ENCODE measurements at places on chromosomes 1 and 21. TPM values are rescaled to one million over a fixed set of nuclear protein-coding genes. Genes with fewer than 3 reads are reported as not detected.

GRCh38 chr1:42272920-42273319 is 62.1 kb downstream of the FOXJ3 start:
- H3K4me1 ChIP-seq = no peaks in the 10 kb centered on the region
- H3K27me3 ChIP-seq = no peaks in the 10 kb centered on the region
- no peak for DNase-seq
- no peak overlapping the region for H3K27ac ChIP-seq
- no peaks in the 10 kb centered on the region for H3K36me3 ChIP-seq

DNA sequence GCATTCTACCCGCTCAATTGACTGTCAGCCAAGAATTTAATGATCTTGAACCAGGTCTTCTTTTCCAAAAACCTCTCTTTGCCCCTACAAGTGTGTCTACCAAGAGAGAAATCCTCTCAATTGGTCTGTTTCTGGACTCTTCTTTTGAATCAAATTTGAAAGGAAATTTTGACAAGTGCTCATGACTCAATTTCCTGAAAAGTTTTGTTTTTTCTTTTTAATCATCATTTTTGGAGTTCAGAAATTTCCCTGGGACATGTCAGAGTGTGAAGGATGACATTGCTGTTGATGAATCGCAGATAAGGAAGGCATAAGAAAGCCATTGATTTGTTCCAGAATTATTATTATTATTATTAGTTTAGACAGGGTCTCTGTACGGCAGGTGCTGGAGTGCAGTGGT is 88.2 kb upstream of the AKT3 start:
- no peaks in the 10 kb centered on the region for H3K36me3 ChIP-seq
- no peak overlapping the region for H3K4me3 ChIP-seq
- no peak for DNase-seq
- no peaks in the 10 kb centered on the region for H3K4me1 ChIP-seq
- H3K27ac ChIP-seq = no peak overlapping the region
- no peaks in the 10 kb centered on the region for H3K27me3 ChIP-seq

GRCh38 chr1:68320349-68320748 is 88.0 kb upstream of the WLS start:
- 0 out of 2 replicates have a peak, but pooled peaks cover 2% of the 10 kb centered on the region for H3K4me1 ChIP-seq
- no peak for DNase-seq
- H3K27ac ChIP-seq = no peak overlapping the region

DNA sequence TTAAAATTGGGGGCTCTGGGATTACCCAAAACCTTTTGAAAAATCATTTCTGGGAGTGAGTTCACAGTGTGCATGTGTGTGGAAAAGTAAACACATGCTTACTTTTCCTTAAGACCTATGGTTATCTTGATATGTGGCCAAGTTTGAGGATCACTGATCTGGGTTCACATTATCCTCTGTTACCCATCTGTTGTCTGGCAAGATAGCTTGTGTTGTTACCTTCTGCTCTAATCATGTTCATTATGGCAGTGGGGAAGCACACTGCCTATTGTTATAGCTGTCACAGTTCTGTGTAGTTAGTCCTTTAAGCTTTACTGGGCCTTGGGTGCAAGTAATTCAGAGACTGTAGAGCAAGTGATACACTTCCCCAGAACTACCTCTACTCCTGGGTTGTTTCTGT is 5.0 kb downstream of the CTBS start:
- 0 out of 2 replicates have a peak, but pooled peaks cover 5% of the 10 kb centered on the region for H3K36me3 ChIP-seq
- no peaks in the 10 kb centered on the region for H3K27me3 ChIP-seq
- no peak for DNase-seq
- H3K4me3 ChIP-seq = no peak overlapping the region

DNA sequence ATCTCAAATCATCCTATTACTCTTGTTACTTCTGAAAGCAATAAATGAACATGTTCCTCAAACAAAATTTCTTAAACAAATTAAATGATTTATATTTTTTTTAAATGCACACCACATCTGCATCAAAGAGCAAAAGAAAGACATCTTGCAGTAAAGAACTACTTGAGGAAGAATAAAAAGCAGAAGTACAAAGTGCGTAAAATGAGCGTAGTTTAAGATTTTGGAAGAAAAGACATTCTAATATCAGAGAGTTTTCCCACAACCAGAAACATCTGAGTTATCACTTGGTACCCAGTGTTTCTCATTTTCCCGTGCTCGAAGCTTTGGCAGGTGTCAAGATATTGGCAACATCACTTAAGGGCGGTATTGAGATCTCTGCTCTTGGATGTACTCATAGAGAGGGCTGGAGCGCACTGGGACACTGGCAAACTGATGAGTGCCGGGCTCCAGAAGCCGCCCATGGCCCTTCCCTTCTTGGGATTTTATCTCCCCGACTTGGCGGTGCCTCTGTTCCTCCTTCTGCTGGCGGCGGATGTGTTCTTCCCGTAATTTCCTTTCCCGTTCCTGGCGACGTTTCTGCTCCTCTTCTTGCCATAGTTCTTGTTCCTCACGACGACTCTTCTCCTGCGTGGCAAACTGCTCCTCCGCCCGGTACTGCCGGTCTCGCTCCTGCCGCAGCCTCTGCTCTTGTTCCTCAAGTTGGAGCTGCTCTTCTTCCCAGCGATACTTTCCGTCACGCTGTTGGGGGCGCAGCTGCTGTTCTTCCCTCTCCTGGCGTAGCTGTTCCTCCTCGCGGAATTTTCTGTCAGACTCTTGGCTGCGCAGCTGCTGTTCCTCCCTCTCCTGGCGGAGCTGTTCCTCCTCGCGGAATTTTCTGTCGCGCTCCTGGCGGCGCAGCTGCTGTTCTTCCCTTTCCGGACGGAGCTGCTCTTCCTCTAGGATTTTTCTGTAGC is 7.9 kb downstream of the TCHH start:
- peaks cover 16% of the 10 kb centered on the region for H3K27me3 ChIP-seq
- H3K4me3 ChIP-seq = no peak overlapping the region
- no peak overlapping the region for H3K27ac ChIP-seq
- DNase-seq = no peak

- H3K27me3 ChIP-seq = no peaks in the 10 kb centered on the region
- DNase-seq = no peak
- no peaks in the 10 kb centered on the region for H3K36me3 ChIP-seq
- H3K4me1 ChIP-seq = peaks cover 23% of the 10 kb centered on the region
- H3K27ac ChIP-seq = peak overlapping the region; percentile 86
- no peak overlapping the region for H3K4me3 ChIP-seq
These were observed 72.2 kb downstream of the GNG12 start for GRCh38 chr1:67761091-67761490.

DNA sequence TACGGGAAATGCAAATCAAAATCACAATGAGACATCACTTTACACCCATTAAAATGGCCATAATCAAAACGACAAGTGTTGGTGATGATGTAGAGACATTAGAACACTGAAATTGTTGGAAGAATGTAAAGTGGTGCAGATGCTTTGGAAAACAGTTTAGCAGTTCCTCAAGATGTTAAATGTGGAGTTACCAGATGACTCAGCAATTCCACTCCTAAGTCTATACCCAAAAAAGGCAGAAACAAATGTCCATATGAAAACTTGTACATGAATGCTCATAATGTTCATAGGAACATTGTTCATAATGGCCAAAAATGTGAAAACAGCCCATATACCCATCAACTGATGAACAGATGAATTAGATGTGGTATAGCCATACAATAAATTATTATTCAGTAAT is 267.4 kb downstream of the KCNH1 start:
- H3K36me3 ChIP-seq = no peaks in the 10 kb centered on the region
- no peaks in the 10 kb centered on the region for H3K27me3 ChIP-seq
- H3K4me3 ChIP-seq = no peak overlapping the region
- H3K27ac ChIP-seq = no peak overlapping the region

DNA sequence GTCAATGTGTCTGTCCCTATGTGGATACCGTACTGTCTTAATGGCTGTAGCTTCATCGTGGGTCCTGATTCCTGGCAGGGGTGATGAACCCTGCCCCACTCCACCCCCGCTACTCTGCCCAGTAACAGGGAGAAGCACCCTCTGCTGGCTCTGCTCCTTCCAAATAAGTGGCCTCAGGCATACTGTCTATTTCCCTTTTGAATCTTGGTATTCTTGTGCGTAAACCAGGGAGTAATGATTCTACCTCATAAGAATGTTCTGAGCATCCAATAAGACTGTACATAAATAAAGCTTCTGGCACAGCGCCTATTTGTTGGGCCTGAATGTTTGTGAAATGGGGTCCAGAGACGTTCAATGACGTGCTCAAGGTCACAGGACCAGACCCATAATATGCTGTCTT is 35.2 kb upstream of the CTPS1 start:
- H3K27ac ChIP-seq = peak overlapping the region; percentile 82
- H3K4me3 ChIP-seq = no peak overlapping the region
- H3K4me1 ChIP-seq = peaks cover 12% of the 10 kb centered on the region
- no peaks in the 10 kb centered on the region for H3K36me3 ChIP-seq

DNA sequence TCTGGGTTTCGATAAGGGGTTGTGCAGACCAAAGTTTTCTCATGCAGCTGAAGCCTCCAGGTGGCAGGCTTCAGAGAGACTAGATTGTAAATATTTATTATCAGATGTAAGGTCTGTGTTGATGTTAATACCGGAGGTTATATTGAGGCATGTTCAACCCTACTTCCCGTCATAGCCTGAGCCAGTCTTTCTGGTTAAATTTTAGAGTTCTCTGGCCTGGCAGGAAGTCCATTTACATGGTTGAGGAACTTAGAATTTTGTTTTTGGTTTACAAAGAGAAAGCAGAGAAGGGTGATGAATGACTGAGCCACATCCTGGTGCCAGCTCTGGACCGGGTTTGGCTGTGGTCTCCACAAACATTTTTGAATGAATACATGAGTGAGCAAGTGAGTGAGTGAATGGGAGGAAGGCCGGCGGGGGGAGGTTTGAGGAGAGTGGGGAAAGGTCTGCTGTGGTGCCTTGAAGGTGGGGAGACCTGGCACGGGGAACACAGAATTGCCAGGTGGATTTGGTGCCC is 218.5 kb downstream of the DISC1 start:
- H3K27me3 ChIP-seq = no peaks in the 10 kb centered on the region
- no peak overlapping the region for H3K4me3 ChIP-seq
- no peaks in the 10 kb centered on the region for H3K4me1 ChIP-seq
- no peak overlapping the region for H3K27ac ChIP-seq

GRCh38 chr1:176144526-176144925 is 62.6 kb downstream of the COP1 start:
- no peak for DNase-seq
- no peaks in the 10 kb centered on the region for H3K36me3 ChIP-seq
- no peak overlapping the region for H3K4me3 ChIP-seq
- no peaks in the 10 kb centered on the region for H3K27me3 ChIP-seq

DNA sequence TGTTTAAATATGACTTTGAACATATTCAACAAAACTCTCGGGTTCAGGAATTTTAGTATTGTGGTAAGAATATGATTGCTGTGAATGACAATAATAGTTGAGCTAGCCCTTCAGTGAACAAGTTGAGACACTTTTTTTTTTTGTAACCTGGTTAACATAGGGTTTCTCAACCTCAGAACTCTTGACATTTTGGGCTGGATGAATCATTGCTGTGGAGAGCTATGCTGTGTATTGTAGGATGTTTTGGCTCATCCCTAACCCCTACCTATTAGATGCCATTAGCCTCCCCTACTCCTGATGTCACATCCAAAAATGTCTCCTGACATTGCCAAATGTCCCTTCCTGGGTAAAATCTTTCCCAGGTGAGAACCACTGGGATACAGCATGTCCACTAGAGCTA is 113.7 kb downstream of the RUNX1 start:
- no peak overlapping the region for H3K4me3 ChIP-seq
- no peak for DNase-seq
- no peaks in the 10 kb centered on the region for H3K4me1 ChIP-seq
- H3K27me3 ChIP-seq = no peaks in the 10 kb centered on the region
- no peak overlapping the region for H3K27ac ChIP-seq
- no peaks in the 10 kb centered on the region for H3K36me3 ChIP-seq

GRCh38 chr1:117670976-117671780 is 65.3 kb downstream of the TENT5C start:
- no peak for DNase-seq
- no peaks in the 10 kb centered on the region for H3K36me3 ChIP-seq
- H3K27ac ChIP-seq = peak overlapping the region; percentile 51
- no peaks in the 10 kb centered on the region for H3K27me3 ChIP-seq

GRCh38 chr21:45937721-45938452 is 43.7 kb upstream of the COL6A1 start:
- H3K4me3 ChIP-seq = no peak overlapping the region
- H3K27ac ChIP-seq = no peak overlapping the region
- DNase-seq = no peak
- no peaks in the 10 kb centered on the region for H3K27me3 ChIP-seq

GRCh38 chr1:246218686-246219085 is 288.4 kb downstream of the SMYD3 start:
- H3K4me3 ChIP-seq = no peak overlapping the region
- H3K27me3 ChIP-seq = no peaks in the 10 kb centered on the region
- no peaks in the 10 kb centered on the region for H3K4me1 ChIP-seq
- no peak for DNase-seq
- no peaks in the 10 kb centered on the region for H3K36me3 ChIP-seq

DNA sequence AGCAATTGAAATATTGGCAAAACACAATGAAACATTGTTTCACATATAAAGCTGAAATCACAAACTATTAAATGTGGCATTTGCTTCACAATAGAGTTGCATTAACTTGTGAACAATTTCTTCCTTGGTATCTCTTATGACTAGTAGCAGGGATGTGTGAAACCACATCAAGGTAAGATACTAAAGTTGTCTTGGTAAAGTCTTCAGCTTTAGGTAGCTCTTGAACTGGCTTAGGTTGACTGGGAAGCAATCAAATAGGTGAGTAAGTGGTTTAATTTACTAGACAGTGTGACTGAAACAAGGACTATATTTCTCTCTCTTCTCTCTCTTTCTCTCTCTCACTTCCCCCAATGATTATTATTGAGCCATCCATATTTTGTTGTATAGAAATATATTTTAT is 141.5 kb upstream of the KCNK2 start:
- no peak overlapping the region for H3K4me3 ChIP-seq
- no peaks in the 10 kb centered on the region for H3K27me3 ChIP-seq
- no peak for DNase-seq
- no peaks in the 10 kb centered on the region for H3K36me3 ChIP-seq

DNA sequence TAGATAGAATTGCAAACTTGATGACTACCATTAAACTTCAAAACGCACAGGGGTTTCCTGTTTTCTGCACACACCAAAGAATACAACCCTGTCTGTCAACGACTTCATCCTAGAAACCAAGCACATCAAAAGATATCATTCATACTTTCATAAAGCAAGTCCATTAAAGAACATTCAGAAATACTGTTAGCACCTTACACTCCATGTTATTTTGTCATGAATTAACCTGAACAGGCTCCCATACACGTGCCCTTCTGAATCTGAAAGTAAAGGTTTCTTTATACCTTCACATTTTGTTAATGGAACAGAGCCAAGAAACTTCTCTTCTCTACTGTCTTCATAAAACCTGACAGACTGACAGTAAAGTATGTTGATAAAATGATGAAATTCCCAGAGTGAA is 46.1 kb downstream of the PUM1 start:
- peaks cover 4% of the 10 kb centered on the region for H3K36me3 ChIP-seq
- H3K27ac ChIP-seq = no peak overlapping the region
- H3K4me3 ChIP-seq = no peak overlapping the region
- peaks cover 3% of the 10 kb centered on the region for H3K4me1 ChIP-seq
- no peaks in the 10 kb centered on the region for H3K27me3 ChIP-seq
- no peak for DNase-seq

Gene VWA5B1
- not detected for total RNA-seq

Gene WDR64
- not detected for total RNA-seq

Gene MRPS15
- total RNA-seq = 113 TPM

Gene NIBAN1
- 6.7 TPM for total RNA-seq

Gene TSPEAR
- total RNA-seq = not detected

Gene PITHD1
- total RNA-seq = 48.9 TPM

Gene LCE3E
- not detected for total RNA-seq

Gene KCNJ15
- 0.13 TPM for total RNA-seq

Gene GPR52
- total RNA-seq = 0.87 TPM

Gene IRF6
- total RNA-seq = 0.64 TPM

Gene PADI1
- total RNA-seq = 2.3 TPM

Gene RNU1-4
- total RNA-seq = 1,290 TPM

Gene LAPTM5
- total RNA-seq = 1.9 TPM

Measured in Panc1 (cell line).